A549 treated with CORT108297 at 1 μM for 4 hours (cell line): ENCODE measurements at places on chromosomes 6 and 20. TPM values are rescaled to one million over a fixed set of nuclear protein-coding genes. Genes with fewer than 3 reads are reported as not detected.

The DPPA5 gene
- total RNA-seq = not detected in 5 replicates

The GRIK2 gene
- total RNA-seq = 0.30 to 0.48 TPM (median 0.35 TPM) in 5 replicates

The MAPK14 gene
- total RNA-seq = 23.0 to 28.2 TPM (median 25.7 TPM) in 5 replicates

The PRDM1 gene
- 4.0 to 5.5 TPM (median 4.8 TPM) in 5 replicates for total RNA-seq

The PRRT1 gene
- total RNA-seq = 0.30 to 0.74 TPM (median 0.52 TPM) in 5 replicates

The PCMTD2 gene
- total RNA-seq = 7.7 to 13.9 TPM (median 11.9 TPM) in 5 replicates

The PAK5 gene
- total RNA-seq = not detected in 5 replicates

The KCNB1 gene
- 0.16 to 0.42 TPM (median 0.25 TPM) in 5 replicates for total RNA-seq

The SLC22A3 gene
- total RNA-seq = 34.0 to 41.6 TPM (median 36.7 TPM) in 5 replicates

The SDHAF4 gene
- total RNA-seq = 3.7 to 6.5 TPM (median 5.2 TPM) in 5 replicates

The GNL1 gene
- 28.4 to 36.7 TPM (median 33.9 TPM) in 5 replicates for total RNA-seq

The CCR6 gene
- 0.07 to 0.08 TPM in 2 of 5 replicates, not detected in the others for total RNA-seq

The AGER gene
- 1.4 to 2.3 TPM (median 1.7 TPM) in 5 replicates for total RNA-seq

The IMPG1 gene
- total RNA-seq = not detected in 5 replicates

The SLC29A1 gene
- 41.8 to 58.1 TPM (median 55.7 TPM) in 5 replicates for total RNA-seq

The GHRH gene
- total RNA-seq = not detected in 5 replicates

The TREM2 gene
- not detected in 5 replicates for total RNA-seq

The PLTP gene
- total RNA-seq = 1.3 to 1.9 TPM (median 1.8 TPM) in 5 replicates

The FAXC gene
- 5.9 to 7.7 TPM (median 6.8 TPM) in 5 replicates for total RNA-seq

The KCNK15 gene
- 0.54 to 0.77 TPM (median 0.72 TPM) in 5 replicates for total RNA-seq

The CST4 gene
- not detected in 5 replicates for total RNA-seq

The OR2J1 gene
- not detected in 5 replicates for total RNA-seq

The TCF21 gene
- 0.03 to 0.08 TPM (median 0.06 TPM) in 5 replicates for total RNA-seq

The PDE10A gene
- 31.1 to 36.1 TPM (median 34.3 TPM) in 5 replicates for total RNA-seq

The ARMH2 gene
- not detected in 5 replicates for total RNA-seq

The ARFGEF3 gene
- 0.47 to 0.65 TPM (median 0.53 TPM) in 5 replicates for total RNA-seq

The SGK2 gene
- 7.1 to 8.2 TPM (median 7.7 TPM) in 5 replicates for total RNA-seq

The RFX6 gene
- 0.03 TPM in 1 of 5 replicates, not detected in the others for total RNA-seq

The BTN1A1 gene
- 0.03 TPM in 1 of 5 replicates, not detected in the others for total RNA-seq

The PBOV1 gene
- not detected in 5 replicates for total RNA-seq

The WFDC5 gene
- not detected in 5 replicates for total RNA-seq

The PHF10 gene
- total RNA-seq = 19.7 to 22.8 TPM (median 21.6 TPM) in 5 replicates

The FOXC1 gene
- total RNA-seq = 6.2 to 9.5 TPM (median 8.1 TPM) in 5 replicates

The EXOC2 gene
- 11.3 to 12.6 TPM (median 12.1 TPM) in 5 replicates for total RNA-seq

The DDX43 gene
- not detected in 5 replicates for total RNA-seq

The HIVEP2 gene
- total RNA-seq = 2.2 to 4.6 TPM (median 3.7 TPM) in 5 replicates

The UBE3D gene
- 3.8 to 4.2 TPM (median 3.9 TPM) in 5 replicates for total RNA-seq

The PLN gene
- not detected in 5 replicates for total RNA-seq

The PRR3 gene
- total RNA-seq = 14.5 to 17.3 TPM (median 16.5 TPM) in 5 replicates

The ZNF334 gene
- not detected in 5 replicates for total RNA-seq

The SOX18 gene
- 1.1 to 2.4 TPM (median 2.0 TPM) in 5 replicates for total RNA-seq
